CD4-positive, alpha-beta T cell treated with Interleukin-10 for 1 hour (primary cell): ENCODE measurements at places on chromosomes 12 and 14.
A peak's percentile ranks its signal among the peaks of the same experiment; 100 is the strongest.

DNA sequence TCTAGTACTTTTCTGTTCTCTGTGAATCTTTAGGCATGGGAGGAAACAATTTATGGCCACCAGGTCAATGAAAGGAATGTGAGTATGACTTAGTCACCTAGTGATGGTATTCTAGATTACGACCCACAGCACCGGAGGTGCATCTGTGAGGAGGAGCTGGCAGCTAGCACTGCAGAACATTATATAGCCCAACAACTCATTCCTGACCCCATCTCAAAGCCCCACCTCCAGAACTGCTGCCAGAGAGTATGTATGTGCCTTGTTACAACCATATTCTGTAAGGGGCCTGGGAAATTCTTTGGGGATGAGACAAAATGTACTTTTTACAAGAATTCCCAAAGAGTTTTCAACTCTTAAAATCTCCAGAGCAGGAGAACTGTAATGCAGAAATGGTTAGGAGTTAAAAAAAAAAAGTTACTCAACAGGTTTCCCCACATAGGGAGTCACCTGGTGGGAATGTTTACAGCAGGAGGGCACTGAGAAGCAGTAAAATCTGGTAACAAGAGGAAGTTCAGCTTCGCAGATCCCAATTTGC, 34.9 kb upstream of the CERS5 start:
- no peak for DNase-seq

GRCh38 chr12:128336204-128337070, 69.5 kb downstream of the TMEM132C start:
- DNase-seq, result no peak

DNA sequence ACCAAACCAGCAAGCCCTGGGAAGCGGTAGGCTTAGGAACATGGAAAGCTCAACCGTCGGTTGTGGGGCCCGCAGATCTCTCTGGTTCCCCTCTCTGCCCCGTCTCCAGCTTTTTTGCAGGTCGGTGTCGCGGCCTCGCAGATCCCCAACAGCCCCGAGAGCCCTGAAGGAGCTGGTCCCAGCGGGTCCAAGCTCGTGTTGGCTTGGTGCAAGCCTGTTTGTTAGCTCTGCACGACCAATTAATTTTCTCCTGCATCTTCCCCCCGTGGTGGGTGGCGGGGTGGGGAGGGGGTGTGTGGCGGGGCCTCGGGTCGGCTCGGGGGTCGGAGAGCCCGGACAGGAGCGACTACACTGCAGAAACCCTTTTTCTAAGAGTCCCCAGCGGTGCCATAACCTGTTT, 449 bp upstream of the SLC24A4 start:
- DNase-seq, result no peak

DNA sequence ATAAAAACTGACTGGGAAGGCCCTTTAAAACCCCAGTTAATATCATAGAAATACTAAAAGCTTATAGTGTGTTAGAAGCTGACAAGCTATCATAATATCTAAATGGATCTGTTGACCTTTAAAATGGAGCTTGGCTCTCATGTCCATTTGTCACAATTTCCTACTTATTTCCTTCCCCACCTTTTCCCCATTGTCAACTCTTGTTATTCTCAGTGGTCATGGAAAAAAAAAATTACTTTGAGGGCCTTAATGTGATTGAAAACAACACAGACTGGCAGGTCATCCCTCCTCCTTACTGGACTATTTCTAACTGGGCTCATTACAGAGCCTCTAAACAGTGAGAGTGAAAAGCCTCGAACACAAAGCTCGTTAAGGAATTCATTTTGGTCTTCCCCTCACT, 13.7 kb upstream of the WNK1 start:
- no peak for DNase-seq

- no peak for DNase-seq
These were observed 49.8 kb downstream of the RIN3 start for GRCh38 chr14:92563359-92563758.

- peak; percentile 82 for DNase-seq
These were observed 604 bp downstream of the EIF4B start for GRCh38 chr12:53006810-53007309.

DNA sequence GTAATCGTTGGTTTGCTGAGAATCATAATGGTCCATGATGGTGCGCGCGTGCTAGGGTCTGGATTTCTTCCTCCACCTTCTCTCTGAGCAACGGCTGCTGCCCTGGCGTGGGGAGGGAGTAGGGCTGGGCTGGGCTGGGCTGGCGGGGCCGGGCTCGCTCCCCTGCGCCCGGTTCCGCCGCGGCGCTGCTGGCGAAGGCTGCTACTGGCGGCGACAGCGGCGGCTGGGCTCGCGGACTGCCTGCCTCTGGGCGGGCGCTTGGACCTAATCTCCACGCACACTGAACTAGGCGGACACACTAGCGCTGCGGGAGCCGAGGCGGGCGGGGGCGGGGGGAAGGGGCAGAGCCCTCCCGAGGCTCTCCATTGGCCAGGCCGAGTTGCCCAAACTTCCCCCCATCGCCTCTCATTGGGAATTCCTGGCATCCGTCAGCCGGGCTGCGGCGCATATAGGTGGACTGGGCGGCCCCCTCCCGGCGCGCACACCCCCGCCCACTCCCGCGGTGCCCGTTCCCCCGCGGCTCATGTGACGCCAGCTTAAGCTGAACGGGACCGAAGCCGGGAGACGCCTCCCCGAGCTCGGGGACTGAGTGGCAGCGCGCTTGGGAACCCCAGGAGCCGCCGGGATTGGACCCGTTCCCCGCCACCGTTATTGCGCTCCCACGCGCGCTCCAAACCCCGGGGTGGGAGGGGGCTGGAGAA, at the start of gene ACTN1:
Gene ACTN1, minus strand, starts transcription at position 282 of the 701 bp plus-strand sequence. Its CDS starts 246 bp downstream, at position 36.
- peak; percentile 74 for DNase-seq

DNA sequence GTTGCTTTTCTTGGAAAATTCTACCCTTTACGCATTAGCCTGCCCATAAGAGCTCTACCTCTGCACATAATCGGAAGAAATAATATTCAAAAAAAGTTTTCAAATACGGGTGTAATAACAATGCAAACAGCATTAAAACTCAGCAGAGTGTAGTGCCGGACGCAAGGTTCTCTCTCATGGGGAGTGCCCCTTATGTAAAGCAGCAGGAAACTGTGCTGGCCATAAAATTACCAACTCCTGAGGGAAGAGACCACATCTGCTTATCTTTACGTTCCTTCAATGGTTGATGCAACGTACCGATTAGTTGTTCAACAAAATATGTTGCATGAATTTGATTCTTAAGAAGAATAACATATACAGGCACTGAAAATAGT, 118.7 kb upstream of the TMCC3 start:
- no peak for DNase-seq

DNA sequence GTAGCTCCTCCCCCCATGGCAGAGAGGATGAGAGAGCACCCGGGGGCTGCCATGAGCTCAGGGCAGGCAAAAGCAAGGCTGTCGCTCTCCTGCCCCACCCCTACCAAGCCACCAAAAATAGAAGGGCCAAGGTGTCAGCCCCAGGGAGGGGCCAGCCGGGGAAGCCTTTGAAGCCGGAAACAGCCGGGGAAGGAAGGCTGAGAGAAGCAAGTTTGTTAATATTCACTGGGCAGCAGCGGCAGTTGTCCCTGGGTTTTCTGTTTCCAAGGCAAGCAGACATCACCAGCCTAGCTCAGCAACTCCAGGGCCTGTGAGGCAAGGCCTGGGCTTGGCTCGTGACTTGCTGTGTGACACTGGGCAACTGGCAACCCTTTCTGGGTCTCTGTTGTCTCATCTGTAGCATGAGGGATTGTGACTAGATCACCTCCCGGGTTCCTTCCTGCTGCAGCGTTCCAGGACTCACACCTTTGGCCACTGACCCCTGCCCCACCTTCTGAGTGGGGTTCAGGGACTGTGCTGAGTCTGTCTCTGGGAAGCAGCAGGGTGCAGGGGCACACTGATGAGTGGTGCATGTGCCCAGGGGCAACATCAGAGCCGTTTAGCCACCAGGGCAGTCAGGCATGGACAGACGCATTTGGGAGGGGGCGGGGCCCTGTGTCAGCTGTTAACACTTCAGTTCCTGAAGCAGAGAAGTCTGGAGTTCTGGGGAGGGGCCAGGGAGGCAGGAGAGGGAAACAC, 24.3 kb downstream of the SYNDIG1L start:
- peak; percentile 81 for DNase-seq

DNA sequence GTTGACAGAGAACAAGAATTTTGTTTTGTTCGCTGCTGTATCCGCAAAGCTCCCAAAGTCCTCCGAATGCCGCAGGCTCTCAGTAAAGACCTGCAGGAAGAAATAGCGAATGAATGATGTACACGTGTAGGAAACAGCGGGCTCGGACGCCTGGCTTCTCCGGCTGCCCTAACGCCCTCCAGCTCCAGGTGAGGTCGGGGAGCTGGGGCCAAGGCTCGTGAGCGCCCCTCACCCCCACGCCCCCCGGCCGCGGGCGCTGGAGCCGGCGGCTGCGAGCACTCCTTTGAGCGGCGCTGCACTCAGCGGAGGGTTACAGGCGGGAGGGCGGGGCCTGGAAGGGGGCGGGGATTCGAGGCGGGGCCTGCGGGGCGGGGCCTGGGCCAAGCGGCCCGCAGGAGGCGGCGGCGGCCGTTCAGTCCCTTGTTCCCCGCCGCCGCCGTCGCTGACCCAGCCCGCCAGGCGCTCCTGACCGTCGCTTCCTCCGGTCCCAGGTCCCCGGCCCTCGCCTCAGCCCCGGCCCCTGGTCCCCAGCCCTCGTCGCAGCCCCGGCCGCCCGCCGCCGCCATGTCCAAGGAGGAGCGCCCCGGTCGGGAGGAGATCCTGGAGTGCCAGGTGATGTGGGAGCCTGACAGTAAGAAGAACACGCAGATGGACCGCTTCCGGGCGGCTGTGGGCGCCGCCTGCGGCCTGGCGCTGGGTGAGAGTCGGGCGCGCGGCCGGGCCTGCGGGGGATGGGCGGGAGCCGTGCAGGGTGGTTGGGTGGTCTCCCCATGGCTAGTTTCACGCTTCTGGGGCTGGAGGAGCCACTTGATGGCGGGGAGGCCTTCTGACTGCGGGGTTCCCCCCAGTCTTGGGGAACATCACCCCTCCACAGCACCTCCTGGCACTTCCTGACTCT, at the start of gene AACS:
Gene AACS, plus strand, starts transcription at position 415 of the 898 bp plus-strand sequence. Its CDS starts 150 bp downstream, at position 565.
- peak; percentile 80 for DNase-seq

DNA sequence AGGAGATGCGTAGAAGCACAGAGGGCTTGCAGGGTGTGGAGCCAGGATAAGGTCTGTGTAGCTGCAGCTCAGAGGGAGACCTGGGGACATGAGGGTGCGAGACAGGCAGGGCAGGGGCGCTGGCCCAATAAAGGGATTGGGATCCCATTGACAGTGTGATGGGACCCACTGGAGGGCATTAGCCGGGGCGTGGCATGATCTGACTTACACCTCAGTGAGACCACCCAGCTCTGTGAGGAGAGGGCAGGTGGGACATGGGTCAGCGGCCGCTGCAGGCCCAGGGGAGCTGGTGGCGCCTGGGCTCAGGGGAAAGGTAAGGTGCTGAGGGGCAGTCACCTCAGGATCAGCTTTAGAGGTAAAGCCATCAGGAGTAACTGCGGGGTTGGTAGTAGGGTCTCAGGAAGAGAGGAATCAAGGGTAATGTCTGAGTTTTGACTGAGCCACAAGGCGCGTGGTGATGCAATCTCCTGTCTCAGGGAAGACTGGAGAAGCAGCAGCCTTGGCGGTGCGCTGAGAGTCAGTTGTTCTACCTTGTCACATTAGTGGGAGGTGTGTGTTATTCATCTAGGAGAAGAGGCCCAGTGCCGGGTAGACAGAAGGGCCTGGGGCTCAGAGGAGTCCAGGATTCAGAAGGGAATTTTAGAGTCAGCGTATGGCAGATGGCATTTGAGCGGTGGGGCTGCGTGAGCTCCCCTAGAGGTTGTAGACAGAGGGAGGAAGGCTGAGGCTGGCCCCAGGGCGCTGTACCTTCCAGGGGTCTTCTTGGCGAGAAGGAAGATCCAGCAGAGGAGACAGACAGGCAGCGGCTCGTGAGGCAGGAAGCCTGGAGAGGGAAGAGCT, 30.8 kb upstream of the BDKRB2 start:
- no peak for DNase-seq

- DNase-seq, result no peak
These were observed 4.3 kb downstream of the DEGS2 start for GRCh38 chr14:100155049-100155621.

- no peak for DNase-seq
These were observed 1080.3 kb downstream of the GALC start for GRCh38 chr14:86912709-86913108.

DNA sequence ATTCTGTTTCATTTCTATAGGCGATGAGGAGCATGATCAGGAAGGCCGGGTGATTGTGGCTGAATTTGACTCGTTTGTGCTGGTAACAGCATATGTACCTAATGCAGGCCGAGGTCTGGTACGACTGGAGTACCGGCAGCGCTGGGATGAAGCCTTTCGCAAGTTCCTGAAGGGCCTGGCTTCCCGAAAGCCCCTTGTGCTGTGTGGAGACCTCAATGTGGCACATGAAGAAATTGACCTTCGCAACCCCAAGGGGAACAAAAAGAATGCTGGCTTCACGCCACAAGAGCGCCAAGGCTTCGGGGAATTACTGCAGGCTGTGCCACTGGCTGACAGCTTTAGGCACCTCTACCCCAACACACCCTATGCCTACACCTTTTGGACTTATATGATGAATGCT, 1.9 kb downstream of the APEX1 start:
- DNase-seq, result no peak

DNA sequence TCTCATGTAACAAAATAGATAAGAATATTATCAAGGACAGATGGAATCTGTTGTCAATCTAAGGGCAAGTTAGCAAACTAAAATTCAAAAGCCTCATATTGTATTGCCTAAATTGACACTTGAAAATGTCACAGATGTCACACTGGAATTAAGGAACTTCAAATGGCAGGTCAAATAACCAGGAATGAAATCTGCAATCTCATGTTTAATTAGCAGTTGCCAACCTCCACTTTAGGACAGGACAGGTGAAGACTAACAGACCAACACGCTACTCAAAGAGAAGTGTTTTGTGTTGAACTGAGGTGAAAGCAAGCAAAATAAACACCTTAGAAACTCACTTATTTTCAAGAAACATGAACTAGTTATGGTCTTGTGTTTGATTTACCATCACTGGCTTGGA, 11.1 kb downstream of the KIF21A start:
- DNase-seq, result no peak

GRCh38 chr14:58724206-58724605, 86.4 kb downstream of the DACT1 start:
- DNase-seq, result no peak

DNA sequence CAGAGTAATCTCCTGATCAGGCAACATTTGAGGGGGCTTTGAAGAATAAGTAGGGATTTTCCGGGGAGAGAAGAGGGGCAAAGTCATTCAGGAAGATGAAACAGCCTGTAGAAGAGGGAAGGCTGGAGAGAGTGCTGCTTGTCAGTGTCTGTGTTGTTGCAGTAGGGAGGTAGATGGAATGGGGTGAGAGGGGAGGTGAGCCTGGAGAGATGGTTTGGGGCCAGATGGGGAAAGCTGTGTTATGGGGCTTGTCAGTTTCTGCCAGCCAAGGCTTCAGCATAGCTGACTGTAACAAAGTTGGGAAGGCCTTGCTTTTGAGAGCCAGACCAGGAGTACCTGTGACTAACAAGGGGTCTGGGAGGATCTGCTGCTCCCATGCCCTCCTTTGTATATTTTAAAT, 18.0 kb downstream of the BICD1 start:
- DNase-seq, result no peak

DNA sequence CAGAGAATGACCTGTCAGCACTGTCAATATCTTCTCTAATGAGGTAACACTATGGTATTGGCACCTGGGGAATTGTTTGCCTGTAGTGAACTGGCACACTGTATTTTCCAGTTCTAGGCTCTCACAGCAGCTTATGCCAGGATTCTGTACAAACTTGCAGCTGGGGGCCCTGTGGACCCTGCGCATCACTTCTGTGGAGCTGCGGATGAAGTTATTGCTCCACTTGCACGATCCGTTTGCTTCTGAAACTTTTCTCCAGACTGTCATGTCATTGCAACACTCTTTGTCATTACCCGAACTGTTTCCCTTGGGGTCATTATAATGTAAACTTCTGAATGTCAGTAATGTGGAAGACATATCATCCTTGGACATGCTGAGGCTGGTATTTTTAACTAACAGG, 3.9 kb downstream of the RNASE11 start:
- no peak for DNase-seq
